ENCODE measurements at places on chromosomes 2 and 18.

- H3K27ac ChIP-seq = no peak overlapping the region
- H3K36me3 ChIP-seq = no peaks in the 10 kb centered on the region
- H3K4me1 ChIP-seq = no peaks in the 10 kb centered on the region
These were observed 139.7 kb upstream of the ITGA4 start for GRCh38 chr2:181317511-181317910.

GRCh38 chr2:171018522-171018921 lies 89.5 kb downstream of the GORASP2 start:
- H3K36me3 ChIP-seq = peaks cover 18% of the 10 kb centered on the region
- H3K27me3 ChIP-seq = no peaks in the 10 kb centered on the region
- no peak for DNase-seq
- H3K4me1 ChIP-seq = peaks cover 17% of the 10 kb centered on the region

DNA sequence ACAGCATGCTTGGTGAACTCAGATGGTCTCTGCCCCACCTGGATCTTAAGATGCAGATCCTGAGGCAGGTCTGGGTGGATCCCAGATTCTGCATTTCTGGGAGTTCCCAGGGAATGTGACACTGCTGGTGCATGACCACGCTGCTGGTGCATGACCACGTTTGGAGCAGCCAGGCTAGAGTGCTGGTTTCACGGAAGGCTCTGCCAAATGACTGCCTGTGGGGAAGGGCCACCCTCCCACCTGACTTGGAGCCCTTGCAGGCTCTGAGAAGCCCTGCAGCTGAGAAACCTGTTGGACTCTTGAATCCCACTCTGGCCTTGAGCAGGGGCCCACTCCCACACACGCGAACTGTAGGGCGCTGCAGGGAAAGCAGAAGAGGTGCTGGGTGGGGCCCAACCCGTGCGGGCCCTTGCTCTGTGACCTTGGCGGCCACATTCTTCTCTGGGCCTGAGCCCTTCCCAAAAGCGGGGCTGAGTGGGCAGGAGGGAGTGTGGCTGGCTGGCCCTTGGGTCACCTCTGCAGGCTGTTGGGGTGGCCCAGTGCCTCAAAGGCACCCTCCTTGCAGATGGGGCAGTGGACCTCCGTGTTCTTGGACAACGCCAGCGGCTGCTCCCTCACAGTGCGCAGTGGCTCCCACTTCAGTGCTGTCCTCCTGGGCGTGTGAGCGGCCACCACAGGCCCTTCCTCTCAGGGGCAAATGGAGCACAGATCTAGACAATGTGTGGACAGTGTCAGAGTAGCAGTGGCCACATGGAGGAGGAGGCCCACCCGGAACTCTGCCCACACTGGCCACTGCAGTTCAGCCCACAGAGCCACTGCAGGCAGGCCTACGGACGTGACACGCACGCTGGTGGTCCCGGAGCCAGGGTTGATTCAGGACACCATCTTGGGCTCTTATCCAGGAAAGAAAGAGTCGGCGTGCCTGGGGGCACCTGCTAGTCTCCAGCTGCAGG lies 7.9 kb downstream of the ERFE start:
- H3K4me3 ChIP-seq = no peak overlapping the region
- H3K27ac ChIP-seq = no peak overlapping the region
- peaks cover 14% of the 10 kb centered on the region for H3K27me3 ChIP-seq
- H3K4me1 ChIP-seq = peaks cover 23% of the 10 kb centered on the region
- peaks cover 35% of the 10 kb centered on the region for H3K36me3 ChIP-seq
- no peak for DNase-seq

DNA sequence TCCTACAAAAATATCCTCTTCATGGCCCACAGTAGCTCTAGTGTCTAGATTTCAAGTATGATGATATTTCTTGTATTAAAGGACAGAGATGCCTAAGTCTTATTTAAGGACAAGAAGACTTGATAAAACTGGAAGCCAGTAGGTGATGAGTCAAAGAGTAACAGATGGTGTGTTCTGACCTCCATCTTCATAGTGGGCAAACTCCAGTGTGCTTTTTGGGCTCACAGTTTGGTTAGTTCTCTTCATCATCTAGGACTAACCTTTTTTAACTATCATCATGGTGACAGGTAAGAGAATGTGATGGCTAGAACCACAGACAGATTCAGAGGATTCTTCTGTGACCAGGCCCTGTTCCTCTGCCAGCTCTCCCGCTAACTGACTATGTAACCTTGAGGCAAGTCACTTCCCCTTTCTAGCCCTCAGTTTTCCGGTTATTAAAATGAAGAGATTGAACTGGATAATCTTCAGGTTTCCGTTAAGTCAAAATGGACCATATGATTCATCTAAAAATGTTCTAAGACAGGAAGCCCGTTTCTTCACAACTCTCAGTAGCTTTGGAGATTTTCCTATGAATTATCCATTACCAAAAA lies 140.3 kb upstream of the RASGRP3 start:
- no peaks in the 10 kb centered on the region for H3K4me1 ChIP-seq
- no peak for DNase-seq
- no peaks in the 10 kb centered on the region for H3K36me3 ChIP-seq

Data from Calu3 (cell line).